ENCODE measurements at places on chromosomes 6 and 20. TPM values are rescaled to one million over a fixed set of nuclear protein-coding genes. Genes with fewer than 3 reads are reported as not detected.

DNA sequence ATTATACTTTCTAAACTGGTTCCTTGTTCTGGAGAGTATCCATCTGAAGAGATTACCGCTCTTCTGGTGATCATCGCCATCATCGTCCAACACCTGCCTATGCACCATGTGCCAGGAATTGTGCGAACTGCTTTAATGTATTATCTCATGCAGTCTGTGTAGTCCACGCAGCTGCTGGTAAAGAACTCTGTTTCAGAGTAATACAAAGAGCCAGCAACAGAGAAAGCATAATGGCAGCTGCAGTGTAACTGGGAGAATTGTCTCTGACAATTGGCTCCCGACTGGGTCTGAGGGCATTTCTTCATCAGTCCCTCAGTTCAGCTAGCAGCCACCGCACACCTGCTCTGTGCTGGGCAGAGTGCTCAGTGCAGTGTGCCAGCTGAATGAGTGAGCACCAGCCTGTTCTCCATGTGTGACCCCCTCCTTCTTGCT lies 383.4 kb downstream of the GRIK2 start:
- peaks cover 20% of the 10 kb centered on the region for H3K4me1 ChIP-seq
- H3K27me3 ChIP-seq = no peaks in the 10 kb centered on the region
- no peak overlapping the region for H3K4me3 ChIP-seq
- no peak overlapping the region for H3K27ac ChIP-seq

DNA sequence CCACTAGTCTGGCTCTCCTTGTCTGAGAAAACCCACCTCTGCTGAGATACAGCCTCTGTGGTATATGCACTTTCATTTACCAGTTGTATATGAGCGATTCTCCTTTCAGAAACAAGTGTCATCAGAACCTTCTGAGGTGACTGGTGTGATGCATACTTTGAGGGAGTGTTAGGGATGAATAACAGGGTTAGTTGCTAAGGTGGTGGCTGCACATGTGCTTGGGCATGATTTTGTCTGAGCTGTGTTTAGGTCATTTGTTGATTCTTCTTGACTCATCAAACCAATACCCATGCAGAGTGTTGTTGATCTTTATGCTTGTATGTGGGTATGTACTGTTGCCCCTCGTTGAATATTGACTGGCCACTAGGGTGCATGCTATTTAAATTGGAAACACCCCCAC lies 25.7 kb downstream of the DTD1 start:
- no peaks in the 10 kb centered on the region for H3K27me3 ChIP-seq
- no peaks in the 10 kb centered on the region for H3K4me1 ChIP-seq
- H3K27ac ChIP-seq = no peak overlapping the region
- H3K36me3 ChIP-seq = no peaks in the 10 kb centered on the region
- no peak for DNase-seq
- H3K4me3 ChIP-seq = no peak overlapping the region

ZNF391 gene
- 16.5 TPM for total RNA-seq

DNA sequence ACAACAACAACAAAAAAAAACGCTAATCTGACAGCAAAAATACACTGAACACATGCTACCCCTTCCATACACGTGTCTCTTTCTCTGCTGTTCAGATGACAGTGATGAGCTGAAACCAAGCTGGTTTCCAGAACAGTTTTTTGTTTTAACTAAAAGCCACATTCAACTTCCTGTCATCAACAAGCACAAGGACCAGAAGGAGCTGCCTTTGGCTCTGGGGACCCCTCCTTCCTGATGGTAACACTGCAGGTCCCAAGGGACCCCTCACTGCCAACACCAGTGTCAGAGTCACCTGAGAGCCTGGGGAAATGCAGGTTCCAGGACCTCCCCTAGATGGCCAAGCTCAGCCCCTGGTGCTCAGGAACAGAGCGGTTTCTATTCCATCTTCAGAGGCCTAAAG lies 6.0 kb downstream of the CST7 start:
- H3K4me3 ChIP-seq = no peak overlapping the region
- no peaks in the 10 kb centered on the region for H3K36me3 ChIP-seq
- DNase-seq = no peak
- no peak overlapping the region for H3K27ac ChIP-seq
- H3K4me1 ChIP-seq = no peaks in the 10 kb centered on the region

- no peak overlapping the region for H3K4me3 ChIP-seq
- no peaks in the 10 kb centered on the region for H3K36me3 ChIP-seq
- no peak overlapping the region for H3K27ac ChIP-seq
- no peaks in the 10 kb centered on the region for H3K4me1 ChIP-seq
Observed at GRCh38 chr6:151917531-151918329, 110.2 kb downstream of the ESR1 start.

KHDRBS2 gene
- total RNA-seq = 14.0 TPM

TTLL9 gene
- 0.34 TPM for total RNA-seq

TULP4 gene
- 143 TPM for total RNA-seq

LPIN3 gene
- 2.8 TPM for total RNA-seq

BCLAF1 gene
- total RNA-seq = 127 TPM
